MM.1S (cell line): ENCODE measurements at places on chromosomes 5 and 9.

- H3K4me3 ChIP-seq, result no peak overlapping the region
- H3K27me3 ChIP-seq, result no peaks in the 10 kb centered on the region
- no peak overlapping the region for H3K27ac ChIP-seq
- no peak for DNase-seq
- H3K4me1 ChIP-seq, result no peaks in the 10 kb centered on the region
- H3K36me3 ChIP-seq, result no peaks in the 10 kb centered on the region
Observed at GRCh38 chr9:95099321-95100070, 218.0 kb downstream of the FANCC start.

DNA sequence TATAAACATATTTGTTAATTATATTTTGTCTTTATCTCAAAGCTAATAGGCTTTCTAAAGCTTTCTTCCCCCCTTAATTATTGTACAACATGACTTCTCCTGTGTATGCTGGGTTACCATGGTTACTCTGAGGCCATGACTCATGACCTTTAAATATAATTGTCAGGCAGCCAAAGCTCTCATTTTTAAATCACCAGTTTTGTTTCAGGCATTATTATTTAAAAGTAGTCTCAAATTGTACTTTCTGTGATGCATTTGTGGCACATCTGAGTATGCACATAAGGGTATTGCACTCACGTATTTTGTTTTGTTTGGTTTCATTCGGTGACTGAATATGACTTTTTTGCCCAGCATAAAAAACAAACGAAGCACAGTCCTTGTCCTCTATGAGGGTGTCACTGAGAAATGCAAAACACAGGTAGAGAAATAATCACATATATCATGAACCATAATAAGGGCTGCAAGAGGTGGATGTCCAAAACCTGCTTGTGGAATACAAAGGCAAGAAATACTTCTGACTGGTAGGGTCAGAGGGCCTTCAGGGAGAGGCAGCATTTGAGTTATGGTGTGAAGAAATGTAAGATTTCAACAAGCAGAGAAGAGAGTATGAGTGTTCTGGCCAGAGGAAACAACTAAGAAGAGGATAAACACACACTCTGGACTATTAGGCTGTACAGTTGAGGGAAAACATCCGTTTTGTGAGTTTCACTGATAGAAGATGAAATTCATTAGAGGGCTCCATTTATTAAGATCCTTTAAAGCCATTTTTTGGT is 2.1 kb downstream of the CCDC192 start:
- DNase-seq, result no peak
- H3K27me3 ChIP-seq, result no peaks in the 10 kb centered on the region
- no peaks in the 10 kb centered on the region for H3K4me1 ChIP-seq
- no peak overlapping the region for H3K4me3 ChIP-seq

DNA sequence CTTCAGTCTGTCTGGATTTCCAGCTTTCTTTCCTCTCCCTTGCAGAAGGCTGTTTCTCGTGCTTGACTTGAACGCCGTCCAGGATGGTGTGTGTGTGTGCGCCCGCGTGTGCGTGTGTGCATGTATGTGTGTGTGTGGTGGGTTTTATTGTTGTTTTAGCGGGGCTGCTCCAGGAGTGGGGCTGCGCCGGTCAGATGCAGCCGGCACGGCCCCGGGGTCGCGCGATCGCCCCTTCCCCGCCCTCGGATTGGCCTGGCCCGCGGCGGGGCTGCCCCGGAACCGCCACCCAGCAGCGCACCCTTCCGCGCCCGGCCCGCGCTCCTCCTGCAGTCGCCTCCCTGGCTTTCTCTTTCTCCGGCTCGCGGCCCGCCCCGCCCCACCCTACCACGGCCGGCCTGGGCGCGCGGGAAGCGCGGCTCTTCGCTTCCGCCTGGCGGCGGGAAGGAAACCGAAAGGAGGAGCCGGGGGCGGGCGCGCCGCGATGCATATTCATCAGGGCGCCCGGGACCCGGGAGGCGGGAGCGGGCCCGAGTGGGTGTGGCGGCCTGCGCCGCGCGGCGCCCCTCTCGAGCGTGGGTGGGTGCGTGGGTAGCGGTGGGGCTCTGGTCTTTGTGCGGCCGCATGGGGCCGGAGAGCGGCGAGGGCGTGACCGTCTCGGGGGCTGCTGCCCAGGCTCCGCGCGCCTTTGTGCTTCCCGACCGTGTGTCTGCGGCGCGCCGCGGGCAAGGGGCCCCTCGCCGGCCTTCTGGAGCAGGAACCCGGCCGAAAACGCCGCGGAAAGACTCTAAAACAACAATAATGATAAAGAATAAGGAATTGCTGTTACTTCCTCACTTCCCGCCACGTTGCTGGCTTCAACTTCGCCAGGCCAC is 8.5 kb upstream of the NFIB start:
- peaks cover 22% of the 10 kb centered on the region for H3K27me3 ChIP-seq
- peak overlapping the region; percentile 64 for H3K4me3 ChIP-seq
- peak overlapping the region; percentile 21; the same call in 1 of the 2 replicates for H3K27ac ChIP-seq
- peaks cover 11% of the 10 kb centered on the region for H3K4me1 ChIP-seq

DNA sequence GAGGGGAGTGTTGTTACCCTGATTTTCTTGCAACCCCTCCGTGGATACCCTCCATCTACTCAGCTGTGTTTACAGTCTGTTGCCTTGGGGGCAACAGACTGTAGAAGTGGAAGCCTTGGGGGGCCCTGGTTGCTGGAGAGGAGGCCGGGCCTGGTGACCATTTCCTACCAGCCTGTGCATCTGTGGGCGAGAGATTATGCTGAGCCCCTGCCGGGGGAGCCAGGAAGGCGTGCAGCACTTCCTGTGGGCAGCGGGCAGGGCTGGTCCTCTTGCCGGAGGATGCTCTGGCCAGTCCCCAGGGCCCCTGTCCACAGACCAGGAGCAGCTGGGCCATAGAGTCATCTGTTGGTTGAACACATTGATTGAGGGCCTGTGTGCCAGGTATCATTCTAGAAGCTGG is 11.1 kb downstream of the ERGIC1 start:
- H3K36me3 ChIP-seq, result no peaks in the 10 kb centered on the region; the same call in 1 of the 2 replicates
- H3K4me1 ChIP-seq, result no peaks in the 10 kb centered on the region
- no peak for DNase-seq

DNA sequence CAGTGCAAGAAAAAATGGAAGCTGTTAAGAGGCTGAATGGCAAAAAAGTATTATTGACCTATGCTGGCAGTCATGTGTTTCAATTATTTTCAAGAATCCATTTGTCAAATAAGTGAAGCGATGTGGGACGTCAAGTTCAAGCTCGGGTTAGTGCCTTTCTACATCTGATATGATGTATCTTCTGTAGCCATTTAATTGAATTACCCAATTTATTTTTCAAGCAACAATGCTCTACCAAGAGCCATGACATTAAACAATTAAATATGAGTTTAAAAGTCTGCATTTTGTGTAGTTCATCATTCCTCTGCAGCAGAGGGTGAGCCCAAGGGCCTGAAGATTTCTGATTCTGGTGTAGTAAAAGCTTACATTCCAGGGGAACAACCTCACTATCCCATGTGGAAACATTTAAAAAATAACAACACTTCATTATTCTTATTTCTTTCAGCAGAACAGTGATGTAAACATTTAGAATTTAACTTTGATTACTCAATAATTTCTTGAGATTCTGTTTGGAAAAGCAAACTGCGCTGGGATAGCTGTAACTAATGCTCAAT is 619.7 kb upstream of the ARRDC3 start:
- no peaks in the 10 kb centered on the region for H3K27me3 ChIP-seq
- no peak for DNase-seq
- 0 out of 2 replicates have a peak, but pooled peaks cover 3% of the 10 kb centered on the region for H3K4me1 ChIP-seq
- no peaks in the 10 kb centered on the region for H3K36me3 ChIP-seq
- H3K27ac ChIP-seq, result no peak overlapping the region

DNA sequence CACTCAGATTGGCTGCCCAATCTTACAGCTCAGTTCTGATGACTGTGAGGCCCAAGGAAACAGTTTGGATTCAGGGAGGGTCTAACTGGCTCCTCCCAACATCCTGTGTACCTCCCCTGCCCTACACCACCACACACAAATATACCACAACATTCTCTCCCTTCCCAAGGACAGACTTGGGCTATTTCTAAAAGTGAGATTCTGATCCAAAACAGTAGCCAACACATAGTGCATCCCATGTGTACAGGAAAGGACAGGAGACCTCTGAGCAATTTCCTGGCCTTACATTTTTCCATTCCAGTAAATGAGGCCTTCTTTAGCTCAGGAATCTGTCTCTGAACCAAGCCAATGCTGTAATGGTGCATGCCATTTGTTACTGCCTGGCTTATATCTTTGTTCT is 20.8 kb downstream of the ZNF366 start:
- H3K27ac ChIP-seq, result no peak overlapping the region
- H3K4me1 ChIP-seq, result no peaks in the 10 kb centered on the region
- H3K4me3 ChIP-seq, result no peak overlapping the region
- H3K27me3 ChIP-seq, result no peaks in the 10 kb centered on the region

- DNase-seq, result no peak
- H3K27ac ChIP-seq, result no peak overlapping the region
- no peaks in the 10 kb centered on the region for H3K4me1 ChIP-seq
Observed at GRCh38 chr9:1606253-1606652, 408.9 kb upstream of the SMARCA2 start.

DNA sequence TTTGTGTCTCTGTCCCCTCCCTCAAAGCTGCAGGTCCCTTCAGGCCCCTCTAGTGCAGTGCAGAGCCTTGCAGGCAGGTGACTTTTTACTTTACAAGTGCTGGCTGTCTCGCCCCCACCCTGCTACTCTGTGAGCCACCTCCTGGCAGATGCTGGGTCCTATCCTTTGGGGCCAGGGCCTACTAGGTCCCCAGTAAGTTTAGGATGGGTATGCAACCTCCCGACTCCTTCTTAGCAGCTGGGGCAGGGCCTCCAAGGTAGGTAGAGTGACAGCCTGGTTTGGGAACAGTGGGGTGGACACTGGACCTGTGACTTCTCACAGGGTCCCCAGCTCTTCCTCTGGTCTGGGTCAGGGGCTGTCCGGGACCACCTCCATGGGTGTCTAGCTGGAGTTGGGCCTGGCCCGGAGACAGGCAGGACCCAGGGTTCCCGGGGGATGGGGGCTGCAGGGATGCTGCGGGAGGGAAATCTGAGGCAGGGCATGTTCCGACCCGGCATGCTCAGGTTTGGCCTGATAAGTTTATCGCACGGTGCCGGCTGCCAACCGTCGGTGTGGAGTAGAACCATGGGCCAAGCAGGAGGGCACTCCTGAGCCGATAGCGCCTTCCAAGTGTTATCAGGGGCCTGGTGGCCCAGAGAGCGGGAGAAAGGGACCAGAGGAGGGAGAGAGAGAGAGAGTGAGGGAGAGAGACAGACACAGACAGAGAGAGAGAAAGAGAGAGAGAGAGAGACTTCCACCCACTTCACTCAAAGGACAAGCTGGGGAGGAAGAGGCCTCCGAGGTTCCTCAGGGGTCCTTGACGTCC is 20.5 kb downstream of the GFI1B start:
- H3K4me3 ChIP-seq, result no peak overlapping the region
- no peaks in the 10 kb centered on the region for H3K4me1 ChIP-seq
- H3K36me3 ChIP-seq, result no peaks in the 10 kb centered on the region
- DNase-seq, result no peak
- H3K27me3 ChIP-seq, result peaks cover 95% of the 10 kb centered on the region
- H3K27ac ChIP-seq, result no peak overlapping the region

DNA sequence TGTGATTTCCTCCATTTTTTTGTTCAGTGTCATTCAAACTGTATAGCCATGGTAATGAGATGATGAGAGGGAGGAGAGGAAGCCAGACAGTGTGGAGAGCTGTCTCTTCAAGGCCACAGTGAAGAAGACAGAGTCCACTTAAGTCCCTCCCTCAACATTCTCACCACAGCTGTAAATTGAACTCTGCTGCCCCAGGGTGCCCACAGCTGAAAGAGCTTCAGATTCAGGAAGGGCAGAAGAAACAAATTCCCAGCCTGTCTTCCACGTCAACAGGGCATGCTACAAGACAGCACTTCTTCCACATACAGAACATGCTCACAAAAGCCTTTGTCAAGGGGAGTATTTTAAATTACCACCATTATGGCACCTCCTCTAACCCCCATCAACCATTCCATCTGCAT is 100.4 kb downstream of the KLHL3 start:
- H3K4me3 ChIP-seq, result no peak overlapping the region
- H3K27ac ChIP-seq, result no peak overlapping the region
- H3K27me3 ChIP-seq, result no peaks in the 10 kb centered on the region
- no peak for DNase-seq
- no peaks in the 10 kb centered on the region for H3K36me3 ChIP-seq
- H3K4me1 ChIP-seq, result no peaks in the 10 kb centered on the region

- no peak for DNase-seq
- peaks cover 15% of the 10 kb centered on the region for H3K4me1 ChIP-seq
- no peaks in the 10 kb centered on the region for H3K27me3 ChIP-seq
- no peaks in the 10 kb centered on the region for H3K36me3 ChIP-seq
- no peak overlapping the region for H3K27ac ChIP-seq
Observed at GRCh38 chr5:139664086-139664693, 16.0 kb downstream of the CXXC5 start.

- H3K4me3 ChIP-seq, result no peak overlapping the region
- H3K4me1 ChIP-seq, result no peaks in the 10 kb centered on the region
- H3K27me3 ChIP-seq, result no peaks in the 10 kb centered on the region
- no peak overlapping the region for H3K27ac ChIP-seq
Observed at GRCh38 chr5:172944741-172945140, 14.5 kb upstream of the RPL26L1 start.

GRCh38 chr5:871596-872298 is 20.9 kb downstream of the BRD9 start:
- no peak overlapping the region for H3K27ac ChIP-seq
- H3K4me1 ChIP-seq, result no peaks in the 10 kb centered on the region
- H3K27me3 ChIP-seq, result no peaks in the 10 kb centered on the region
- H3K36me3 ChIP-seq, result peaks cover 13% of the 10 kb centered on the region
- DNase-seq, result no peak

GRCh38 chr9:78030553-78031443 is 813 bp downstream of the GNAQ start:
- no peaks in the 10 kb centered on the region for H3K27me3 ChIP-seq
- peak; percentile 36 for DNase-seq
- H3K36me3 ChIP-seq, result no peaks in the 10 kb centered on the region

GRCh38 chr5:72840041-72840440 is 23.6 kb downstream of the TNPO1 start:
- no peak overlapping the region for H3K27ac ChIP-seq
- H3K27me3 ChIP-seq, result no peaks in the 10 kb centered on the region
- no peaks in the 10 kb centered on the region for H3K36me3 ChIP-seq
- H3K4me3 ChIP-seq, result no peak overlapping the region

- no peak overlapping the region for H3K4me3 ChIP-seq
- no peak overlapping the region for H3K27ac ChIP-seq
- H3K36me3 ChIP-seq, result 0 out of 2 replicates have a peak, but pooled peaks cover 5% of the 10 kb centered on the region
- H3K27me3 ChIP-seq, result no peaks in the 10 kb centered on the region
- no peak for DNase-seq
Observed at GRCh38 chr5:132434416-132435286, 55.9 kb downstream of the IRF1 start.

DNA sequence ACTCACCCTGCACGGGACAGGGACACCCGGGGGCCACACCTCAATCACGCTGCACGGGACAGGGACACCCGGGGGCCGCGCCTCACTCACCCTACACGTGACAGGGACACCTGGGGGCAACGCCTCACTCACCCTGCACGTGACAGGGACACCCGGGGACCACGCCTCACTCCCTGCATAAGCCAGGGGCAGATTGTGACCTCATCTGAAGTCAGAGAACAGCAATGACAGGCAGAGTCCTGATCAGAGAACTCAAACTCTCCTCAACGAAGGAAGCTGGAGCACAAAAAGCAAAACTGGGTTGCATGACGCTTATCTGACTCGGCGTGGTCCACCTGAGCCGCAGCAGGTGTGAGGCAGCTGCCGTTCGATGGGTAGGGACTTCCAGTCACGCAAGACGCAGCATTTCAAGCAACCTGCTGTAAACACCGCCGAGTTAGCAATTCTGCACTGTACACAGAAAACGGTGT is 3.2 kb downstream of the TERT start:
- no peak overlapping the region for H3K4me3 ChIP-seq
- no peak overlapping the region for H3K27ac ChIP-seq
- H3K27me3 ChIP-seq, result no peaks in the 10 kb centered on the region
- no peak for DNase-seq
- no peaks in the 10 kb centered on the region for H3K36me3 ChIP-seq

- no peaks in the 10 kb centered on the region for H3K36me3 ChIP-seq
- no peaks in the 10 kb centered on the region for H3K4me1 ChIP-seq
- no peaks in the 10 kb centered on the region for H3K27me3 ChIP-seq
- no peak overlapping the region for H3K27ac ChIP-seq
Observed at GRCh38 chr5:88474574-88474973, 205.9 kb upstream of the TMEM161B start.
